B cell (primary cell): ENCODE measurements at places on chromosomes 5 and 9. TPM values are rescaled to one million over a fixed set of nuclear protein-coding genes. Genes with fewer than 3 reads are reported as not detected.

The VCAN gene
- 0.41 TPM in 1 of 2 replicates, not detected in the other for total RNA-seq

The FBN2 gene
- not detected in 2 replicates for total RNA-seq

The TNFSF15 gene
- not detected in 2 replicates for total RNA-seq

The TAF1L gene
- not detected in 2 replicates for total RNA-seq

The IGIP gene
- 9.9 and 10.0 TPM in 2 replicates for total RNA-seq

The PLPPR1 gene
- not detected in 2 replicates for total RNA-seq

The TMEM141 gene
- 35.7 and 39.1 TPM in 2 replicates for total RNA-seq

GRCh38 chr5:88254320-88254719, 14.3 kb downstream of the TMEM161B start:
- no peak for DNase-seq

GRCh38 chr5:127944125-127944524, 139.4 kb upstream of the SLC12A2 start:
- no peak for DNase-seq

- DNase-seq, result no peak
Measured at GRCh38 chr9:86349271-86349670, 4.9 kb downstream of the TUT7 start.

DNA sequence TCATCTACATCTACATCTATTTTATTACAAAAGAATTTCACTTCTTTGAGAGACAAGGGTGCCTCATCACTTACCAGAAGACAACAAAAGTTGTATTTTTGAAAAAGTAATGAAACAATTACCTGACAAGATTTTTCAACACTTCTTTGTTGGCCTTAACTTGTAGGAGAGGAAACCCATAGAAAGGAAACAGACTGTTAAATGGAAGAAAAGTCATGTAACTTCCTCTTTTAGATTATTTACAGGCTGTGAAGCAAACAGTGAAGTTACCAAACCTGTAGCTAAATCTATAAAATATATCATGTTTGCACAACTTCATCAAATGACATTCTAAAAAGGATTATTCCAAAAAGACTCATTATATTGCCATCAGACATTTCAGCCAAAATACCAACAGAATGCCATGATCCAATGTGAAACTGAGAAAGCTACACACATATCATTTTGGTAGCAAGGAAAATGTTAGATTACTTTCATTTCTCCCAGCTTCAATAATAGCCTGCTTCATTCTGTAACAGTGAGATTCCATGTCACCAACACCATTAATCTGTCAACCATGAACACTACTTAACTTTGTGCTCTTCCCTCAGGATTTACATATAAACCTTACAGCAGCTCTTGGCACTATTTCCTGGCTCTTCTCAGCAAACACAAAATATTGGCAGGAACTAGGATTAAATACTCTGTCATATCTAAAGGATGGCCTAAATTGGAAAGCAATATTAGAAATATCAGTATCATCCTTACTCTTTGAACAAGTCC, 122.5 kb downstream of the MCTP1 start:
- DNase-seq, result peak; percentile 8
